A172 (cell line): ENCODE measurements at places on chromosomes 3 and 15.

DNA sequence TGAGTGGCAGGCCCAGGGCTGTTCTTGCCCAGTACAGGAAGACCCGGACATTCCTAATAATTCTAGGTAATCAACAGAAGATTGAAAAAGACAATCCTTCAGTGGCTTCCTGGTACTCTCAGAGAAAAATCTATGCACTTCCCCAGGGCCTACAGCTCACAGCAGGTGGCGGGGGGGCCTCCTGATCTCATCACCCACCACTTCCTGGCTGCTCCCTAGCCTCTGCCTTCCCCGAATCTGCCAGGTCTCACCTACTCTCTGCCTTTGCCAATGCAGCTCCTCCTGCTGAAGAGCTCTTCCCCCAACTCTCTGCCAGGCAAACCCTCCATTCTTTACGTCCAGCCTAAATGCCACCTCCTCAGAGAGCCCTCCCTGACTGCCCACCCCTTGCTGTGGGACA, 37.5 kb downstream of the EHD4 start:
- peak; percentile 92 for DNase-seq

- no peak for DNase-seq
Measured at GRCh38 chr3:147354623-147355022, 51.7 kb downstream of the ZIC4 start.

GRCh38 chr15:85624291-85624801, 170.4 kb downstream of the KLHL25 start:
- DNase-seq: no peak

DNA sequence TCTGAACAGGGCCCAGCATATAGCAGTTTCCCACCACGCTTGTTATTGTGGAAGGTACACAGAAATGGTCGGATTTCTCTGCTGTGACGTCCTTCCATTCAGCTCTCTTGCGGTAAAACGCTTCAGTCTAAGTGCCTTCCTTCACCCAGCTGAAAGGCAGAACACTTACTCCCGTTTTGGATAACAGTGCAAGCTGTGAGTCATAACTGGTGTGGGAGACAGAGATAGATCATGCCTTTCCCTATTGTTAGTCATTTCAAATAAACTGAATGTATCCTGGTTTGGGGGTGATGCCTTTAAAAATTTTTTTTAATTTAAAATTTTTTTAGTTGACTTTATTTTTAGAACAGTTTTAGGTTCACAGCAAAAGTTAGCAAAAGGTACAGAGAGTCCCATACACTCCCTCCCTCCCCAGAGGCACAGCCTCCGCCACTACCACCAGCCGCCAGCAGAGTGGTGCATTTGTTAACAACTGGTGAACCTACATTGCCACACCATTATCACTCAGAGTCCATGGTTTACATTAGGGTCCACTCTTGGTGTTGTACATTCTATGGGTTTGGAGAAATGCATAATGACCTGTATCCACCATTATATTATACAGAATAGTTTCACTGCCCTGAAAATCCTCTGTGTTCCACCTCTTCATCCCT, 94.9 kb upstream of the NSMCE3 start:
- DNase-seq: peak; percentile 64

DNA sequence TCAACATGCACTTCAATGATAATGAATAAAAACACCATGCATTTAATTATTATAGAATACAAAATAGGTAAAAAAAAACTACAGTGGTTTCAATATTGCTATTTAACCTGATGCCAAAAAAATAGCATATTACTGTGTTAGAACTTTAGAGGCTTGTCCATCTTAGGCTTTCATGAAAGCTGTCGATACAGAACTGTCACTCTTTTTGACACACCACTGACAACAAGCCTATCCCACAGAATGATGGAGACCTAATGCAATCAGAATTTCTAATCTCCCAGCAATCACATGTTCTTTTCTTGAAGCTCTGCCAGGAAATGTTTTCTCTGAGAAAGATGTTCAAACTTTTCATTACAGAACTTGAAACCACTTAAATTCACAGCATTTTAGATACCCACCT, 490.3 kb upstream of the EPHA6 start:
- no peak for DNase-seq
